HT1080 (cell line): ENCODE measurements at places on chromosomes 7 and 10.
A peak's percentile ranks its signal among the peaks of the same experiment; 100 is the strongest.

GRCh38 chr10:21831986-21832820, 171.3 kb downstream of the DNAJC1 start:
- DNase-seq: no peak

DNA sequence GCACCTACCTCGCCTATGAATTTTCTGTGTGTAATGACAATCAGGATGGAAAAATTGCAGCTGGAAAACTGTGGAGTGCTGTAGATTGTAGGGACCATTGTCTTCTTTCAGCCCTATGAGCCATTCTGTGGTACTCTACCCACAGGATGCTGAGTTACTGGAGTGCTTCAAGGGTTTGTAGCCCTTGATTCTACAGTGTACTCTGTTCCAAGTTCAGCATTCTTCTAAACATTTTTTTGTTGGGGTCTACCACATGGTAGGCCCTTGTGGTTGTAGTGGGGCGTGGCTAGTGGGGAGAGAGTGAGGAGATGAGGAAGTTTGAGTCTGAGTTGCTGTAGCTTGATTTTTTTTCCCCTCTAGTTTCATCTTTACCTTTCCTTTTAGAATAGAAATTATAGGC, 33.5 kb downstream of the REEP3 start:
- DNase-seq: peak; percentile 95

GRCh38 chr10:44089671-44090070, 295.2 kb downstream of the CXCL12 start:
- no peak for DNase-seq

GRCh38 chr7:149171892-149172533, 23.3 kb upstream of the ZNF282 start:
- peak; percentile 58 for DNase-seq

DNA sequence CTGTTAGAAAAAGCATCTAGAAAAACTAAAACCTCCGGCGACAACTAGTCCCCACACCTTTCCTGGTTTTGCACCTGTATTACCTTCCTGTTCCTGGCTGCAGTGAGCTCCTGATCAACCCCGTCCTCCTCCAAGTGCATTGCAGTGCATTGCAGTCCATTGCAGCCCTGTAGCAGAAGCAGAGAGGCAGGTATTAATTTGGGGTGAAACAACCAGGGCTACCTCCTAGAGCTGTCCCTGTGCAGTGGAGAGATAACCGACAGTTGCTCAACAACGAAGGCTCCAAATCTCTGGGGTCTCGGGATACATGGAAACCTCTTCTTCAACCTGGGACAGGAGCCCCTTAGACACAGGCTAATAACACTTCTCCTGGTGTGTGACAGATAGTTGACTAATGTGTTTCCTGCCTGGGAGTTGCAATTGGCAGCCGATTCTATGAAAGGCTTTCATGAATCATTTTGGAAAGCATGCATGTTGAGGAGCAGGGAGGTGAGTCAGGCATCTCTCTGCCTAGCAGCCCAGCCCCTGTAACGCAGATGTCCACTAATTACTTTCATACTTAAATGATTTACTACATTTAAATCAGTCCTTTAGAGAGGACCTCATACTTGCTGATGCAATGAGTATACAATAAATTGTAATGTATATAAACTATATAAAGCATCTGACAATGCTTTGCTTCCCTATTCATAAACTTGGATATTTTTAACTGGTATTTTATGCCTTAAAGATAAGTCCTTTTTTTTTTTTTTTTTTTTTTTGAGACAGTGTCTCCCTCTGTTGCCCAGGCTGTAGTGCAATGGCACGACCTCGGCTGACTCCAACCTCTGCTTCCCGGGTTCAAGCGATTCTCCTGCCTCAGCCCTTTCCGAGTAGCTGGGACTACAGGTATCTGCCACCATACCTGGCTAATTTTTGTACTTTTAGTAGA, 59.0 kb downstream of the PRR15 start:
- peak; percentile 96 for DNase-seq
